Activated CD8-positive, alpha-beta memory T cell treated with anti-CD3 and anti-CD28 coated beads for 1 hour (primary cell): ENCODE measurements at places on chromosomes 4 and X.
A peak's percentile ranks its signal among the peaks of the same experiment; 100 is the strongest.

- no peak for DNase-seq
Observed at GRCh38 chr4:11438647-11439046, 10.0 kb upstream of the HS3ST1 start.

GRCh38 chrX:136865270-136866158, 15.0 kb downstream of the RBMX start:
- DNase-seq = no peak

DNA sequence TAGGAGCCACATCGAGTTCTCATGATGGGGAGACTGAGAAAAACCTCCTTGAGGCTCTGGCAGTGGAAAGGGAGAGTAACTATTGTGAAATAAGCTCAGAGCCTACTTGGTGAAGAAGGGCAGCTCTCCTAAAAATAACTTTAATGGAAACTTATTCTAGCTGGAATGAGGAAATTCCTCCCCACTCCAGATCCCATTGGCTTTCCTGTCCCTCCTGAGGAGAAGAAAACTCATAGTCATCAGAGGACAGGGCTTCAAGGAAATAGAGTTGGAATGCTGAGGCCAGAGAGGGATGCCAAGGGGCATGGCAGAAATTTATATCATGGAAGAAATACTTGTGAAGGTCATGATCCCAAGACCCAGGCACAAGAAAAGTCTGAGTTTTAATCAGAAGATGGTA, 70.7 kb upstream of the TAPT1 start:
- DNase-seq = no peak

GRCh38 chrX:39602195-39602594, 495.6 kb downstream of the BCOR start:
- DNase-seq = no peak

- no peak for DNase-seq
Observed at GRCh38 chrX:120457766-120458180, 11.3 kb downstream of the LAMP2 start.

- DNase-seq = peak; percentile 69
Observed at GRCh38 chr4:54091637-54092404, 8.1 kb upstream of the GSX2 start.

DNA sequence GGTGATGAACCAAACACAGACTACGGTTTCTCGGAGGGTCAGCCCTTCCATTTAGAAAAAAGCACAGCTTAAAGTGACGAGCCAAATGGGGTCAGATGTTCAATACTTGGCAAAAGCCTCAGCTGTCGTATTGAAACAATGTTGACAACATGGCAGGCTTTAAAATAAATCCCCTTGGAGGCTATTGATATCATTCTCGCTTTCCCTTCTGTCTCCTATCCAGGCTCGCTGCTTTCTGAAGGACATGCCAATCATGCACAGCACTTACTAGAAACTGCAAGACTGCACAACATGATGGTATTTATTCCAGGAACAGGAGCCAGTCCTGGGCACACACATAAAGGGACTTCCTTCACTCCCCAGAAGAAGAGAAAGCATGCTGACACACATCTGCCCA, 137.9 kb downstream of the SLC7A11 start:
- no peak for DNase-seq

DNA sequence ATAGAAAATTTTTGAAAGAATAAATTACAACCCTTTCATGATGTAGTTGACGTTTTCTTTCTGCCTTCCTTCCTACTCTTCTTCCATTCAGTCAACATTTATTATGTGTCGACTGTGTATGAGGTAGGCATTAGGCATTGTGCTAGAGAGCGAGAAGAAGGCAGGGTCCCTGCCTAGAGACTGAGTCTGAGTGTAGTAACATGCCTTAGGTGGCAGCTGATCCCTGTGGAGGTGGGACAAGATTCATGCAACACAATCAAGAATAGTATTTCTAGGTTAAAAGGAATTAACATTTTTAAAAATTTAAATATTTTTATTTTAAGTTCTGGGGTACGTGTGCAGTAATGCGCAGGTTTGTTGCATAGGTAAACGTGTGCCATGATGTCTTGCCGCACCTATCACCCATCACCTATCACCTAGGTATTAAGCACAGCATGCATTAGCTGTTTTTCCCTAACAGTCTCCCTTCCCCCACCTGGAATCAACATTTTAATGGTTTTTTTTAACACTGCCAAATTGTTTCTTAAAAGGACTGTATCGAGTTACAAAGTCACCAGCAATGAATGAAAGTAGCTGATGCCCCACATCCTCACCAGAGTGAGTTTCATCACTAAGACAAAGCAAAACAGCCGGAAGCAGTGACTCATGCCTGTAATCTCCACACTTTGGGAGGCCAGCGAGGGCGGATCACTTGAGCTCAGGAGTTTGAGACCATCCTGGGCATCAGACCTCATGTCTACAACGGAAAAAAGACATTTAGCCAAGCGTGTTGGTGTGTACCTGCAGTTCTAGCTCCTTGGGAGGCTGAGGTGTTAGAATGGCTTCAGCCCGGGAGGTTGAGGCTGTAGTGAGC, 84.0 kb downstream of the WWC2 start:
- DNase-seq = no peak

GRCh38 chr4:112153211-112153791, 8.0 kb downstream of the FAM241A start:
- DNase-seq = no peak

DNA sequence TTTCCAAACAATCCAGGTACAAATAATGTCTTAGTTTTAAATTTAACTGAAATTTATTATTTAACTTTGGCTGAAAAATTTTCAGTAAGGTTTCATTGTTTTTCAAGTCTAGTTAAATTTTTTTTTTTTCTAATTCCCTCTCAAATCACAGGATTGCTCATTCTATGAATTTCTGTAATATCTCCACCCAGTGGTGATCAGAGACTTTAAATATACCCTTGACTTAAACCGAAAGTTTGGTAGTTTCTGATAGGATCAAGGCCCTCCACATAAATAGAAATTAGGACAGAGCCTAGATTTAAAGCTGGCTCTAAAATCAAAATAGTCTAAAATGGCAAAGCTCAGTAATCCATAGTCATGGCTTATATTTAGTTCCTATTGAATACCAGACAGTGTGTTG, 175.4 kb downstream of the TBCK start:
- no peak for DNase-seq

DNA sequence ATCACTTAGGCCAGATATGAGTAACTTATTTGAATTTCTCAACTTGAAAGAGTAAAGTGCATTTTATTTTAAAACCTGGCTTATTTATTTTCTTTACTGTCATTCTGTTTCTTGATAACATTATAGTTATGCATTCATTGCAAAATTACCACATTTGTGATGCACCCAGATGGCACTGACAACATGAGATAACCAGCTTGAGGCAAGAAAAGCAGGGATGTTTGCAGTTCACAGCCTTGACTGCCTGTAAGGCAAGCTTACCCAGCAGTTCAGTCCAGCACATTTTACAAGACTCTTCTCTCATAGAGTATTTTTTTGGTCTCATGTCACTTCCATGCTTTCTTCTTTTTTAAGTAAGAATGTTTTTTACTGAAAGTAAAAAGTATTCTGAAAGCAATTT, 25.3 kb upstream of the EPGN start:
- no peak for DNase-seq

GRCh38 chrX:131288738-131289511, at the start of gene IGSF1:
TSS of gene IGSF1 (minus strand) at chrX:131289306. CDS start at chrX:131286674, 2,632 bp downstream.
- no peak for DNase-seq

DNA sequence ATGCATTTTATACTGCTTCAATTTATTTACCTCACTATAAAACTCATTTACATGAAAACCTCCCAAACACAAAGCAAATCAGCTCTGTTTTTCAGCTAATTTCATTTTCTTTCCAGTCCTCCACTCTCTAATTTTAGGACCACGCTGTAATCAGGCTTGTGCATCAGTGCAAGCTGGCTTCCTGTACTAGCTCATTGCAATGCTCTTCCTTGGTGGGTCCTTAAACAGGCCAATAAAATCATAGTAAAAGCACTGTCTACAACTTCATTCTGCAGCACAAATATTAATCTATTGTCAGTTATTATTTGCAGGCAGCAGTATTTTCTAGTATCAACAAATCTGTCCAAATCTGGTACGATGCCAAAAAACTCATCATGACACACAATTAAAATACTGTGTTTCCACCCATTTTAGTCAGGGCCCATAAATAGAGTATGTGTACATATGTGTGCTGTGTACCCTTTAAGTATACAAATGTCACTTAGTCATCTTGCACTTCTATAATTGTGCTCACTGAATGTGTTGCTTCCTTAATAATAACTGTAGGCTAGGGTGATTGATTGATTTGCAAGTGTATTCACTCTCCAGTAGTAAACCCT, 178.2 kb upstream of the HCCS start:
- DNase-seq = no peak

DNA sequence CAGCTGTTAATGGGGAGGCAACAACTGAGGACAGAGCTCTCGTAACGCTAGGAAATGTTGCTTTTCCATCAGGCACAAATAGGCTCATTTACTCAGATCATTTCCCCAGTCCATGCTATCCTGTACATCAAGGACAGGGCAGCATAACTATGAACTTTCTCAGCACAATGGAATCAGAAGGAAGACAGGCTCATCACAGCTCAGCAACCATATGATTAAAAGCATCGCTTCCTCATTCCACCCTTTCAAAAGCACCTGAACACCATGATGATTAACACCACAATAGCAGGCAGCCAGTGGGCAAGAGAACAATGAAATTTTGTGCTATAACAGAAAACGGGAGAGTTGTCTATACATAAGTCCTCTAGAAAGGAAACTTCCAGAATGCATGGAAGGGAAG, 297.8 kb downstream of the ZNF674 start:
- no peak for DNase-seq

GRCh38 chrX:40449956-40450706, 130.6 kb upstream of the ATP6AP2 start:
- no peak for DNase-seq
